Kidney (tissue), 22 donors: ENCODE measurements at places on chromosomes 13 and 19. TPM values are rescaled to one million over a fixed set of nuclear protein-coding genes. Genes with fewer than 3 reads are reported as not detected.

RUBCNL gene
- total RNA-seq, result 4.6 TPM

ZNF222 gene
- total RNA-seq, result 4.5 TPM

SCAF1 gene
- 69.0 TPM for total RNA-seq

C19orf47 gene
- 12.9 TPM for total RNA-seq

CCNA1 gene
- total RNA-seq, result 0.98 TPM

FAM174C gene
- 35.3 TPM for total RNA-seq

KLK8 gene
- 4.2 TPM for total RNA-seq

FCER2 gene
- total RNA-seq, result 1.0 TPM

CHST8 gene
- 0.28 TPM for total RNA-seq

SLC25A41 gene
- total RNA-seq, result 0.28 TPM

SPIB gene
- total RNA-seq, result 1.1 TPM

ZIC5 gene
- not detected for total RNA-seq

GRCh38 chr19:10855879-10856522 lies 7.8 kb downstream of the C19orf38 start:
- no peak for DNase-seq

GRCh38 chr19:39502640-39503417 lies 4.1 kb downstream of the DLL3 start:
- peak; percentile 83 for DNase-seq

DNA sequence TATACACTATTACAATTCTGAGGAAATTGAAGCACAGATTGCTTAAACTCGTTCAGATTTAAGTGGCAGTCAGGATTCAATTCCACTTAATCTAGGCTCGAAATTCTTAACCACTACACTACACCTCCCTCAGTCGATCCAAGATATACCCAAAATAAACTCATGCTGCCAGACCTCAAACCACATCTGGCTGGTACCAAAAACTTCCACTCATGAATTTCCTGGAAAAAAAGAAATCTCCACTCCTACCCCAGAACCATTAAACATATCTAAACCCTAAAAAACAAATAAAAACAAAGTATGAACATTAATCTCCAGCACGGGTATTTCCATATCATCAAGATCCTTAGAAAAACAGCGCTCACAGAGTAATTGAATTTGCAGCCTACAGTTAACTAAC lies 1.1 kb downstream of the ZFP30 start:
- no peak for DNase-seq

DNA sequence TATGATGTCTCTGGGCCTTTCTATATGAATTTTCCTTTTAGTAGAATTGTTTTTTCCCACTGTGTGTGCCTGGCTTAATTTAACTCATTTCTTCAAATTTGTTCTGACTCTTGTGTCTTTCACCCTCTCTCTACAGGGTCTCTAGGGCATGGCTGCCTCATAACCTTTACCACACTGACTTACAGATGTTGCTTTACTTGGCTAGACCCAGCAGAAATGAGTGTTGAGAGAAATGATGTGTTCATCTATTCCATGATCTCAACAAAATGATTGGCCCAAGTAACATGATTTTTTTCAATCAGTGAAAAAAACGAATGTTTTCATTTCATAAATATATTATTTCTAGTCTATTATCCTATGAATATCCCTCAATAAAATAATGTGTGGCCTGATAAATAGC lies 195.0 kb downstream of the GPC5 start:
- DNase-seq, result no peak

GRCh38 chr13:78632996-78633395 lies 26.0 kb downstream of the OBI1 start:
- no peak for DNase-seq

GRCh38 chr13:39422845-39423565 lies 180.0 kb downstream of the LHFPL6 start:
- no peak for DNase-seq

DNA sequence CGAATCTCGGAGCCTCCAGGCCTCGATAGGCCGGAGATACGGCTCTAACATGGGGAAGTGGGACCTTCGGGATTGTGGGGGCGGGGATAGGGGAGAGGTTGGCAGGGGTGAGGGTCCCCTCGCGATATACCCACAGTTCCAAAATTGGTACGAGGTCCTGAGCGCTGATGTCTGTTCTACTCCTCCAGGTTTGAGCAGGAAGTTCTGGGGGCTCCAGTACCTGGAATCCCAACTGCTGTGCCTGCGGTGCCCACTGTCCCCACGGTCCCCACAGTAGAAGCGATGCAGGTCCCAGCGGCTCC lies 447 bp downstream of the RBM42 start:
- DNase-seq, result no peak

GRCh38 chr13:20840568-20840967 lies 62.0 kb downstream of the XPO4 start:
- DNase-seq, result no peak

- no peak for DNase-seq
Observed at GRCh38 chr13:101346161-101346560, 70.1 kb downstream of the NALCN start.

DNA sequence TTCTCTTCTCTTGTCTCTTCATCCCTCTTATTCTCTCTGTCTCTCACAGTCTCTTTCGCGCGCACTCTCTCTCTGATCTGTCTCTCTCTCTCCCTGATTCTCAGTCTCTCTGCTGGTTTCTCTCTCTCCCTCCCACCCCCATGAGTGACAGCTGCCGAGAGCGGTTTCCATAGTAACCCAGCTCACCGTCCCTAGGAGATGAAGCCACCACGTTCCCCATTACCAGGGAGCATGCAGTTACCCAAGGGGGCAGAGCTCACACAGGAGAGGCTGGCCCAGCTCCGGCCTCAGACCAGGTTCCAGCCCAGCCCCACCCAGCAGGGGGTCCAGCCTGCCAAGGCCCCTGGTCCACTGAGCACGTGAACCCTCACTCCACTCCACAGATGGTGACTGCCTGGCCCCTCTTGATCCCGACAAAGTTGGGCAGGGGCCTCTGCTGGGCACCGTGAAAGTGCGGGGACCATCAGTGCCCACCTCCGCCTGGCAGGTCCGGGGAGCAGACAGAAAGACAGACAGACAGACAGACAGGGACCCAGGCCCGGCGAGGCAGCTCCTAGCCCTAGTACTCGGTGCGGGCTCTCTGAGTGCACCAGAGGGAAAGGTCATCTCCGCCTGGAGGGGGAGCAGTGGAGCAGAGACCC lies 50.6 kb downstream of the CELF5 start:
- no peak for DNase-seq

- DNase-seq, result no peak
Observed at GRCh38 chr13:98493042-98493712, 83.7 kb downstream of the STK24 start.

DNA sequence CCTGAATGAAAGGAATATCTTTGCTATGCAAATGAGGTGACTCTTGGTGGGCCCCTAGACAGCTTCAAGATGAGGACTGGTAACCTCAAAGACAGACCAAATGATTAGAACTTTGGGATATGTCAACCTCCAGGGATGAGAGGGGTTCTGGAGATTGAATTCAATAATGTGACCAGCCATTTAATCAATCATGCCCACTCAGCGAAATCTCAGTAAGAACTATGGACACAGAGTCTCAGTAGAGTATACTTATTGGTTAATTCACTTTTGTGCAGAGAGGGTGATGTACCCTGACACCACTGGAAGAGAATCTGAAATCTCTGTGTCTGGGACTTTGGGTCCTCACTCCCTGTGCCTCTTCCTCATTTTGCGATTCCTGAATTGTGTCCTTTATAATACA lies 662.8 kb downstream of the OLFM4 start:
- DNase-seq, result no peak

DNA sequence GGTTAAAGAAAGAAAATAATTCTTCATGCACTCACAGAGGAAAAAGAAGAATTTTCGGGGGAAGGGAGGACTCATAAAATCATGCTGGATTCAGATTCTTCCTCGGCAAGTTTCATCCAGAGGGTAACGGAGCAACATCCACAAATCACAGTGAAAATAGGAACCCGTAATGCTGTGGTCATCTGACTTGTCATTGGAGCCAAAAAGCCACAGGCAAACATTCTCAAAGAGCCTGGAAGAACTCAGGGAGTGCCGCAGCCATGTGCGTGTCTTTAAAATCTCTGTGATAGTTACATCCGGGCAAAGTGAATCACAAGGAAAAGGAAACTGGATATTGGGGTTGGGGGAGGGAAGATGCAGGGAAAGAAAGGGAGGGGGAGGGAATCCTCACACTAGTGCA lies 33.0 kb upstream of the VSTM2B start:
- DNase-seq, result peak; percentile 69

DNA sequence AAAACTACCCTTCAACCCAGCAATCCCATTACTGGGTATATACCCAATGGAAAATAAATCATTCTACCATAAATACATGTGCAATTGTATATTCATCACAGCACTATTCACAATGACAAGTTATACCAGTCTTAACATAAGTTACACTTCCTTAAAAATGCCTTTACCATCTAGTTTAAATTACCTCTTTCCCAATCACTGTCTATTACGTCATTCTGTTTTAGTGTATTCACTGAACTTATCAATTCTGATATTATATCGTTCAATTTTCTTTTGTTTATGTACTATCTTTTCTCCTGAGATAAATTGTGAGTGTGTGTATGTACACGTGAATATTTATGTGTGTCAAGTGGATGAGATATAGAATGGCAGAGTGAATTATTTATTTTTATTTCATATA lies 1416.8 kb downstream of the OLFM4 start:
- no peak for DNase-seq

- no peak for DNase-seq
Observed at GRCh38 chr13:28283600-28283999, 145.3 kb downstream of the PAN3 start.

DNA sequence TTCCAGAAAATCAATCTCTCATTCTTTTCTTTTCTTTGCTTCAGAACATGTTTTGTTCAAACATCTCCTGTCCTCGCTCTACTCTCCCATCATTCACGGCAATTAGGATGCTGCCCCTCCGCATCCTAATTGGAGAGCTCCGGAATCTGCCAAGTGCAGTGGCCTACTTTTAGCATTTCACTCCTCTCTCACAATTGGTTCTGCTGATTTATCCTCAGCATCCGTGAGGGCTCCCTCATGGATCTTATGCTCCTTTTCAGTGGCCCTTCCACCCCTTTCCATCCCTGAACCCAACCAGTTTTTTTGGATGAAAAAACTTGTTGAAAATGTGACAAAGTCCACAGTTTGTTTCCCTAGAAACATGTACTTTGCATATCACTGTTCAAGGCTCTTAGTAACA lies 22.4 kb downstream of the AMER2 start:
- no peak for DNase-seq

DNA sequence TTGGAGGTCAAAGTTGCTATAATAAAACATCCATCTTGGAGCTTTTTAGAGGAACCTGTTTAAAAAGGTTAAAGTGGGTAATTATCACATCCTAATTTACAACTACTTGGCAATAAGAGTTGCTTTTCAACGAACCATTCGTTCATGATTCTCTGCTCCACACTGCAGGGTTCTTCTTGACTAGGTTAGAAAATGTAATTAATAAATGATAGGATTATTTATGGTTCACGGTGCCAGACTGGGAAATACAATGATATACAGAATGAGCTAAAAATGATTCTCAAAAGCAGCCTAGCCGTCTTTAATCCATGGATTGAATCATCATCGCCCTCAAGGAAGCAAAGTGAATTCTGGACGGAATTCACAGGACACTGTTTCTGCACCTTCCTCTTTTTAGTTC lies 291.2 kb downstream of the TEX29 start:
- DNase-seq, result no peak
